Astrocyte (in vitro differentiated cells and primary cell): ENCODE measurements at places on chromosomes 12 and 14.
A peak's percentile ranks its signal among the peaks of the same experiment; 100 is the strongest.

- H3K4me3 ChIP-seq, result no peak overlapping the region
- no peaks in the 10 kb centered on the region for H3K36me3 ChIP-seq
- H3K4me1 ChIP-seq, result no peaks in the 10 kb centered on the region
- H3K27ac ChIP-seq, result no peak overlapping the region
Observed at GRCh38 chr14:78341827-78342389, 171.7 kb downstream of the NRXN3 start.

DNA sequence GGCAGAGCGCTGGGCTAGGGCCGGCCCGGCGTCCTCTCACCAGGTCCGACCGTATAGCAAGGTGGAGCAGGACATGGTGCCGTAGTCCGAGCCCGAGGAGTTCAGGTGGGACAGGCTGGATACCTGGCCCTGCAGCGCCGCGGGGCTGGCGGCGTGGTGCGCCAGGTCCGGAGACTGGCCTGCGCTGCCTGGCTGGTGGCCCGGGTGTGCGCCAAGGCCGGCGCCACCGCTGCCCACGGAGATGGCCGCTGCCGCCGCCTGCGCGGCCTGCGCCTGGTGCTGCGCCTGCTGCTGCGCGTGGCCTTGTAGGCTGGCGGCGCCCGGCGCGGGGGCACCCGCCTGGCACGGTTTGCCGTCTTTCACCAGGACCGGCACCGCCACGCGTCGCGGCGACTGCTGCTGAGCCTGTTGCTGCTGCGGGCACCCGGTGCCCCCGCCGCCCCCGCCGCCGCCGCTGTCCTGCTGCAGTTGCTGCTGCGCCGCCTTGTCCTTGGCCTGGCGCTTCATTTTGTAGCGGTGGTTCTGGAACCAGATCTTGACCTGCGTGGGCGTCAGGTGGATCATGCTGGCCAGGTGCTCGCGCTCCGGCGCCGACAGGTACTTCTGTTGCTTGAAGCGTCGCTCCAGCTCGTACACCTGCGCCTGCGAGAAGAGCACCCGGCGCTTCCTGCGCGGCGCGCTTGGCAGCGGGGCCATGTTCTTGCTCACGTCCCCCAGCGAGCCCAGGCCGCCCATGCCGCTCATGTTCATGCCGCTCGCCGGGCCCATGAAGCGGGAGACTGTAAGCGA lies 2.6 kb downstream of the NKX2-1 start:
- peaks cover 81% of the 10 kb centered on the region for H3K27me3 ChIP-seq
- peaks cover 6% of the 10 kb centered on the region for H3K4me1 ChIP-seq
- no peak overlapping the region for H3K4me3 ChIP-seq
- DNase-seq, result no peak

DNA sequence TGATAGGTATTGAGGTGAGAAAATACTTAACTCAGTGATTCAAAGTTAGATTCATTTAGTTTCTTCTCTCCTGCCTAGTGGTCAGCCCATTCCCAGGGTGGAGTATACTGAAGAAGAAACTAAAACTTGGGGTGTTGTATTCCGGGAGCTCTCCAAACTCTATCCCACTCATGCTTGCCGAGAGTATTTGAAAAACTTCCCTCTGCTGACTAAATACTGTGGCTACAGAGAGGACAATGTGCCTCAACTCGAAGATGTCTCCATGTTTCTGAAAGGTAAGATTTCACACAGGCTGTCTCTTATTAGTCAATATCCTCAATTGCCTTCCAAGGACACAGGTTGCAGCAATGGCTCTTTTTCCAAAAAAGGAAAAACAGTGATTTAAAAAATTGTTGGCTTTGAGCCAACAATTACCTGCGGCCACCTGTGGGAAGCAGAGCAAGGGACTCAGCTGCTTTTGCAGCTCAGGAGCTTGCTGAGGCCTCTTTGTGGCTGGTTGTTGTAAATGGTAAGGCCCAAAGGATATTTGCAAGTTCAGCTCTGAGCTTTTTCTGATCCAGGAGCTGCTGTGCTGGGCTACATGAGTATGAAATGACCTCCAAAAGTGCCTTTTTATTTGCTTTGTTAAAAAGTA lies 33.9 kb downstream of the TPH2 start:
- H3K4me1 ChIP-seq, result no peaks in the 10 kb centered on the region
- no peaks in the 10 kb centered on the region for H3K27me3 ChIP-seq
- H3K36me3 ChIP-seq, result no peaks in the 10 kb centered on the region
- H3K27ac ChIP-seq, result no peak overlapping the region

DNA sequence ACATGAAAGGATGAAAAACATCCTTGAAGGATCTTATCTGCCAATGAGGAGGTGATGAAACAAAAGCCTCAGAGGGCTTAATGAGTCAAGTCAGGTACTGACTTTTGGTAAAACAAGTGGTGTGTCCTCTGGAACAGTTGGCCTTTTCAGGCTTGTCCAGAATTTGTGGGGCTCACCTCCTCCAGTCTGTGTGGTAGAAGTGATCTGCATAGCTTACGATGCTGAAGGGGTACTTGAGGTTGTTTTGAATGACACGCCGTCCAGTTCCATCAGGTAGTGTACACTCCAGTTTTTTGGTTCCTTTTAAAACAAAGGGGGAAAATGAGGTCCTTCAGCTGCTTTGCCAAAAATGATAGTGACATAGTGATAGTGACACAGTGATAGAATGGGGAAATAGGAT lies 17.0 kb downstream of the RTRAF start:
- no peaks in the 10 kb centered on the region for H3K27me3 ChIP-seq
- no peak overlapping the region for H3K4me3 ChIP-seq
- H3K36me3 ChIP-seq, result peaks cover 84% of the 10 kb centered on the region
- H3K4me1 ChIP-seq, result no peaks in the 10 kb centered on the region
- DNase-seq, result no peak

DNA sequence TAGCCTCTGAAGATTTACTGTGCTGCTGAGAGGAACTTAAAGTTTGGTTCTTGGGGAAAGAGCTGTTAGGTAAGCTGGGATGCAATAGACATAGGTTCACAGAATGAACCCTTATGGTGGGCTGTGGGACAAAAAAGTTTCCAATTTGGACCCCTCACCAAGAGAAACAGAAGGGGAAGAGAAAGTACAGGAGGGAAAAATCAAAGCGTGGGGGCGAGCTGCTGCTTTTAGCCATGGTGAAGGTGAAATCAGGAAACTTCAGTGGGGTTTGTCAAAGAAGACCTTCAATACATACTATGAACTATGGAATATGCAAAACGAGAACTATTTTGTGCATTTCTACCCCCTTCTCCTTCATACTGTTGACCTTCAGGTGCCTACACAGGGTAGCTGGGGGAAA lies 10.6 kb upstream of the NINJ2 start:
- no peak overlapping the region for H3K27ac ChIP-seq
- H3K4me1 ChIP-seq, result no peaks in the 10 kb centered on the region
- DNase-seq, result no peak
- no peaks in the 10 kb centered on the region for H3K36me3 ChIP-seq
- no peak overlapping the region for H3K4me3 ChIP-seq

GRCh38 chr14:29925101-29925722 lies 2.4 kb downstream of the PRKD1 start:
- DNase-seq, result peak; percentile 83
- H3K4me1 ChIP-seq, result peaks cover 23% of the 10 kb centered on the region
- H3K27me3 ChIP-seq, result no peaks in the 10 kb centered on the region
- H3K36me3 ChIP-seq, result no peaks in the 10 kb centered on the region

GRCh38 chr12:113329022-113329790 lies 5.7 kb downstream of the SLC8B1 start:
- H3K4me1 ChIP-seq, result peaks cover 5% of the 10 kb centered on the region
- no peak overlapping the region for H3K4me3 ChIP-seq
- H3K36me3 ChIP-seq, result no peaks in the 10 kb centered on the region
- H3K27me3 ChIP-seq, result no peaks in the 10 kb centered on the region

DNA sequence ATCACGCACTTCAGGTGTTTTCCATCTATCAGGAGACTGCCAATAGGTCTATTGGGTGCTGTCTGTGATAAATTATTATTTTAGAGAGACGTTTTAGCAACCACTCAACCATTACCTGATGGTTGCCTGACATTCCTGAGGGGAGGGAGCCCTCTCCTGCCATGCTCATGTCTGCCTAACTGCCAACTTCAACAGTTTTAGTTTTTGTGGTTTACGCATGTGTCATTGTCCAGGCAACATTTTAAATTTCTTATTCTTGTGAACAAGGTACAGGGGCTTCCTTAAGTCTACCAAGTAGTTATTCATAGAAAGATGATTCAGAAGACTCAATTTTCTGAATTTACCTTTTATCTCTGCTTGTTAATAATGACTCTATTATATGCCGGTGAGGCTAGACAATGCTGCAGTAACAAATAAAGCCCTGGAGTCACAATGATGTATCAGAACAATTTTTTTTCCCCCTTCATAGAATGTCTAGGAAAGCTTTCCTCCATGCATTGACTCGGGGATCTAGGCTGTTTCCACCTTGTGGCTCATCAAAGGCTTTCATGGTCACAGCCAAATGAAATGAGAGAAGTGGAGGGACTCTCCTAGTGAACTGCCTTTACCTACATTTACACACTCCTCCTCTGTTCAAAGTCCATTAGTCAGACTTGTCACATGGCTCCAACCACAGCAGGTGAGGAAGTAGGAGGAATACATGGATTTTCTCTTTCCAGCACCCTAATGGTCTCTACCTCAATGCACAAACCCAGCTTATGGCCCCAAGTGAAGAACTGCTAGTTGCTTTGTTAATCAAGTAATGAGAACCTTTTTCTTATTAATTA lies 225.8 kb downstream of the CRADD start:
- no peak for DNase-seq
- H3K27ac ChIP-seq, result no peak overlapping the region
- no peaks in the 10 kb centered on the region for H3K36me3 ChIP-seq
- no peak overlapping the region for H3K4me3 ChIP-seq

GRCh38 chr12:119479121-119479561 lies 114.4 kb upstream of the TMEM233 start:
- no peaks in the 10 kb centered on the region for H3K4me1 ChIP-seq
- H3K4me3 ChIP-seq, result no peak overlapping the region
- no peak overlapping the region for H3K27ac ChIP-seq
- no peaks in the 10 kb centered on the region for H3K36me3 ChIP-seq

GRCh38 chr14:76456891-76457586 lies 81.1 kb downstream of the ESRRB start:
- no peaks in the 10 kb centered on the region for H3K4me1 ChIP-seq
- H3K27ac ChIP-seq, result no peak overlapping the region
- no peak overlapping the region for H3K4me3 ChIP-seq
- no peak for DNase-seq

- peak overlapping the region; percentile 90 for H3K27ac ChIP-seq
- peak; percentile 92 for DNase-seq
- H3K4me1 ChIP-seq, result peaks cover 30% of the 10 kb centered on the region
- H3K36me3 ChIP-seq, result no peaks in the 10 kb centered on the region
- no peak overlapping the region for H3K4me3 ChIP-seq
- no peaks in the 10 kb centered on the region for H3K27me3 ChIP-seq
Observed at GRCh38 chr12:80186727-80187217, 87.4 kb downstream of the OTOGL start.

- peaks cover 12% of the 10 kb centered on the region for H3K4me1 ChIP-seq
- no peak overlapping the region for H3K4me3 ChIP-seq
- no peaks in the 10 kb centered on the region for H3K36me3 ChIP-seq
Observed at GRCh38 chr12:76449993-76450392, 101.8 kb upstream of the BBS10 start.

DNA sequence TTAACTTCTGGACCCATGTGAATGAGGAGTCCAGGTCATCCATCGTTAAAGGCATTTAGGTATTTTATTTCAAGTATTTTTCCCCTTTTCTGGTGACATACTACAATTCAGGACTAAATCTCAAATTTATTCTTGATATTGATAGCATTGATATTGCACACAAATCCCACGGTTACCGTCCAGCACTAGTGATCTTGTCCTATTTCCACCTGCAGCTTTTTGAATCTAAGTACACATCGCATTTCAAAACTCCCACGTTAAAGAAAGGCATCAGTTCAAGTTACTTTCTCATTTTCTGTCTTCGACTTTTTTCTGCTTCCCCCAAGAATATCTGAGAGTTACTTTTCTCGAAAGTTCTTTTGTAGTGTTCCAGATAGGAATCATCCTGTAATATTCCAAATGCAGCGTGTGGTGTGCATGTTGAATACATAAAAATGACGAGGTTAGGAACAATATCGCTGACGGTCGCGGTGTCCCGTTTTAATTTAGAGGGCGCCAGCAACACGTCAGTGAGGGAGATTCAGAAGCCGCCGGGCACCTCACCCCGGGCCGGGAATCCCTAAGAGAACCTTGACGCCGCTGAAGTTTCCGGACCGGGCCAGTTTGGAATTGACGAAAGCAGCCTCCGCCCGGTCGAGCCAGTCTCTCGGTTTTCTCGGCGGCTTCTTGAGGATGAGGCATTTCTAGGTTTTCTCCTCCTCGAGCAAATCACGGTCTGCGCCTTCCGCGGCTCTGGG lies 569 bp upstream of the RGS6 start:
- H3K4me3 ChIP-seq, result no peak overlapping the region
- H3K4me1 ChIP-seq, result no peaks in the 10 kb centered on the region
- H3K27ac ChIP-seq, result no peak overlapping the region
- no peaks in the 10 kb centered on the region for H3K36me3 ChIP-seq

DNA sequence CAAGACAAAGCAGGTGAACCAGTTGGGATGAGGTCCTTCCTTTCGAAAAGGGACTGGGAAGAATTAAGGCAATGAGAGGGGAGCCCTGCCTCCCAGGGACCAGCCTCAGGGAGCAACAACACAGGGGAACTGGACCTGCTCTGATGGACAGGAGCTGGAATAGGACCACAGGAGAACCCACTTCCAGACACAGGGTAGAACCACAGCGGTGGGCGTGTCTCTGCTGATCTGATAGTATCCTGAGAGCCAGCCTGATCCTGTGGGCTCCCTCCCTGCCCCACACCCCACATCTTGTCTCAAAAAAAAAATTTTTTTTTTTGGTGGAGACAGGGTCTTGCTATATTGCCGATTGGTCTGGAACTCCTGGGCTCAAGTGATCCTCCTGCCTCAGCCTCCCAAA lies 13.6 kb upstream of the PLEK2 start:
- no peaks in the 10 kb centered on the region for H3K36me3 ChIP-seq
- H3K27ac ChIP-seq, result no peak overlapping the region
- H3K4me3 ChIP-seq, result no peak overlapping the region
- no peak for DNase-seq
- H3K4me1 ChIP-seq, result peaks cover 6% of the 10 kb centered on the region
- H3K27me3 ChIP-seq, result peaks cover 4% of the 10 kb centered on the region

DNA sequence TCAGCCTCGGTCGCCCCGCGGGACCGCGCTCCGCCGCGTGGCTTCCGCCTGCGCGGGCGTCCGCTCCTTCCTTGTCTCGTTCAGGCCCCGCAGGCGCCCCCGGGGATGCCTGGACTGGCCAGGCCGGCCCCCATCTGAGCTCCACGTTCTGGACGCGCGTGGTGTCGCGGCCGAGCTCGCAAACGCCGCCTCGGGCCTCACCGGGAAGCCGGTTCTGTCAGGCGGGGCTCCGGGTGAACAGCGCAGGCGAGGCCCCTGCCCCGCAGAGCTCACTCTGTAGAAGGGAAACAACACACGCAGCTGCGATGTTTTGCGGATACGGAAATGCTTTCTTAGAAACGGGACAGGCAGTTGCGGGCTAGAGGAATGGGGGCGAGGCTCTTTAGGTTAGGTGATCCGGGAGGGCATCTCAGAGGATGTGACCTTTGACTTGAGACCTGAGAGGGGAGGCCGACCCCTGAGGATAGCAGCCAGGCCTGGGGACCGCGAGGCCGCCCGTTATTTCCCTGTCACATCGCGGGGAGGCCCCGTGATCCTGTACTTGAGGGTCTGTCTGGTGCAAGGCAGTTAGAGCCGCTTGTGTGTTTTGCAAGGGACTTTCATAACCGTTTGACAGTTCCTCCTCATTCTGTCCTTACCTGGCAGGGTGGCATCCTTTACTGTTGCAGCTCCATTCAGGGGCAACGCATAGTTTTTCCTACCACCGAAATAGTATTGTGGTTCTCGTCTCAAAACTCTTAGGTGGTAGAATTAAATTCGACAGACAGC lies 584 bp downstream of the VRK1 start:
- peak overlapping the region; percentile 75 for H3K27ac ChIP-seq
- H3K4me3 ChIP-seq, result peak overlapping the region; percentile 83
- DNase-seq, result no peak
- peaks cover 5% of the 10 kb centered on the region for H3K4me1 ChIP-seq
- H3K36me3 ChIP-seq, result no peaks in the 10 kb centered on the region

- DNase-seq, result no peak
- H3K4me3 ChIP-seq, result no peak overlapping the region
- peaks cover 2% of the 10 kb centered on the region for H3K27me3 ChIP-seq
Observed at GRCh38 chr12:100372853-100373640, 16.2 kb downstream of the SLC17A8 start.
